ENCODE measurements at places on chromosomes 6 and 20. TPM values are rescaled to one million over a fixed set of nuclear protein-coding genes. Genes with fewer than 3 reads are reported as not detected.

CGAS gene
- total RNA-seq = 0.96 TPM

SMIM13 gene
- total RNA-seq = 12.3 TPM

POPDC3 gene
- total RNA-seq = 56.9 TPM

TRIM15 gene
- total RNA-seq = not detected

POU3F2 gene
- total RNA-seq = not detected

SRSF12 gene
- not detected for total RNA-seq

- no peak overlapping the region for H3K4me3 ChIP-seq
- no peak for DNase-seq
- no peaks in the 10 kb centered on the region for H3K27me3 ChIP-seq
- peaks cover 15% of the 10 kb centered on the region for H3K36me3 ChIP-seq
- H3K27ac ChIP-seq = no peak overlapping the region
Measured at GRCh38 chr6:11139051-11139960, 27.8 kb upstream of the ERVFRD-1 start.

DNA sequence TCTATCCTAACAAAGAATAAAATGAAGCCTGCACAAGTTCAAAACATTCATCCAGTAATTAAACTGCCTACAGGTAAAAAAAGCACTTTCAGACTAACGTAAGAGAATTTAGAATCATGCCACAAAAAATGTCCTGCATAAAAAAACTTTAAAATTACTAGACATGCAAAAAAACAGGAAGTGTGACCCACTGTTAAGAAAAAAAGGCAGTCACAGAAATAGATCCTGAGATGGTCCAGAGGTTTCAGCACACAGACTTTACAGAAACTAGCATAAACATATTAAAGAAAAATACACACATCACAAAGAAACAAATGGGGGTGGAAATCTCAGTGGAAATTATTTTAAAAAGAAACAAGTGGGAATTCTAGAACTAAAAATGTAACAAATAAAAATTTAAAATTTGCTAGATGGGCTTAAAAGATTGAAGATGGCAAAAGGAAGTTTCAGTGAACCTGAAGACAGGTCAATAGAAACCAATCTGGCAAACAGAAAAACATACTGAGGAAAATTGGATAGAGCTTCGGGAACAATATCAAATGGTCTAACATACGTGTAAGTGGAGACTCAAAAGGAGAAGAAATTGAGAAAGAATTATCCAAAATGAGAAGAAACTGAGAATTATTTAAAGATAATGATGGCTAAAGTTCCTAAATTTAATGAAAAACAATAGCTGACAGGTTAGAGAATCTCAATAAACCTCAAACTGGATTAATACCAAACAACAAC, 3.4 kb upstream of the ZNF133 start:
- no peak overlapping the region for H3K4me3 ChIP-seq
- H3K27me3 ChIP-seq = peaks cover 53% of the 10 kb centered on the region
- H3K27ac ChIP-seq = no peak overlapping the region
- H3K36me3 ChIP-seq = no peaks in the 10 kb centered on the region

GRCh38 chr20:19096843-19097242, 115.6 kb upstream of the SLC24A3 start:
- H3K4me1 ChIP-seq = no peaks in the 10 kb centered on the region
- H3K27ac ChIP-seq = no peak overlapping the region
- H3K4me3 ChIP-seq = no peak overlapping the region
- H3K36me3 ChIP-seq = no peaks in the 10 kb centered on the region
- no peak for DNase-seq

GRCh38 chr6:153162172-153162571, 31.1 kb upstream of the RGS17 start:
- no peak overlapping the region for H3K27ac ChIP-seq
- no peaks in the 10 kb centered on the region for H3K4me1 ChIP-seq
- H3K4me3 ChIP-seq = no peak overlapping the region
- peaks cover 10% of the 10 kb centered on the region for H3K27me3 ChIP-seq

DNA sequence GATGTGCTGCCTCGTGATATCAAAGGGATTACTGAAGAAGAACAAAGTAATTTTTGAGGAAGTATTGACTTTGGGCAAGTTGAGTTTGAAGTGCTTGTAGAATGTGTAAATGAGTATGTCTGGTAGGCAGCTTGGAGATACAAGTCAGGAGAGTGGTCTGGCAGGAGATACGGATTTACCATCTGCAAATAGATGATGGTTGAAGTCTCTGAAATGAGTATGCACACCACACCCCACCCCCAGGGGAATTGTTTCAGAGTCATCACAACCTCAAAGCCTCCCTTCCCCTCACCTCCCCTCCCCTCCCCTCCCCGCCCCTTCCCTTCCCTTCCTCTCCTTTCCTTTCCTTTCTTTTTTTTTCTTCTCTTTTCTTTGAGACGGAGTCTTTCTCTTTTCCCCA, 16.4 kb upstream of the MCUR1 start:
- H3K4me1 ChIP-seq = no peaks in the 10 kb centered on the region
- no peak overlapping the region for H3K4me3 ChIP-seq
- H3K27me3 ChIP-seq = no peaks in the 10 kb centered on the region
- H3K27ac ChIP-seq = no peak overlapping the region
- H3K36me3 ChIP-seq = no peaks in the 10 kb centered on the region

DNA sequence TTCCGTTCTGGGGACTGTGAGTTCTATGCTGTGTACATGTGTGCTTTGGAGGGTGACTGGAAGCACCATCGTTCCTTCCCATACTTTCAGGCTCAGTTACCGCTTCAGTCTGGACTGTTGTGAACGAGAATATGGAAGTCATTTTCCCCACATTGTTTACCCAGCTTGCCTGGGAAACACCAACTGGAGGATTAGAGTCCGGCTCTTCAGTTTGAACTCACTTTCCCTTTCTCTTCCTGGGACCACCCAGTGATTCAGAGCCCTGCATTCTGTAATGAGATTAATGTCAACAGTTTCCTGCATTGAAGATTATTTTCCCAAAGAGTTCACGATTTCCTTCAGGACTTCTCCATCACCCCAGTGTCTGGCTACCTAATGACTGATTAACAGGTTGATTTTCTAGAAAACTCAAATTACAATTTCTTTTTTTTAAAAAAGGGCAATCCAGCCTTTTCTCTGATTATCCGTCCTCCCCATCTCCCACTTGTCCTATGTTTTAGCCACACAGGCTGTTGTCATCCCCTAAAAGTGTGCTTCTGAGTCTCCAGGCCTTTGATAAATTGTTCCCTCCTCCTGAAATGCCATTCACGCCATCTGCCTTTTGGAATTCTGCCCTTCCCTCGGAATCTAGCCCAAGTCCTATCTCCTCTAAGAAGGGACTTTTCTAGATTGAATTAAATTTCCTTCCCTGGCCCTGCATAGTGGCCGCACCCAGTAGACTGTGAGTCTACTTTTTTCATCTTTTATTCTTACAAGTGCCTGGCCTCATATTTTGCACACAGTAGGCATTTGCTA, 3.3 kb upstream of the TAGAP start:
- peaks cover 7% of the 10 kb centered on the region for H3K27me3 ChIP-seq
- no peak overlapping the region for H3K4me3 ChIP-seq
- H3K27ac ChIP-seq = no peak overlapping the region
- peaks cover 3% of the 10 kb centered on the region for H3K4me1 ChIP-seq

- H3K4me1 ChIP-seq = peaks cover 16% of the 10 kb centered on the region
- no peak overlapping the region for H3K4me3 ChIP-seq
- H3K27ac ChIP-seq = no peak overlapping the region
- H3K36me3 ChIP-seq = no peaks in the 10 kb centered on the region
- no peak for DNase-seq
Measured at GRCh38 chr6:157753291-157753690, 69.8 kb upstream of the SNX9 start.

GRCh38 chr6:71408787-71409723, 120.4 kb downstream of the OGFRL1 start:
- no peak for DNase-seq
- peak overlapping the region; percentile 31 for H3K27ac ChIP-seq
- H3K36me3 ChIP-seq = peaks cover 29% of the 10 kb centered on the region

DNA sequence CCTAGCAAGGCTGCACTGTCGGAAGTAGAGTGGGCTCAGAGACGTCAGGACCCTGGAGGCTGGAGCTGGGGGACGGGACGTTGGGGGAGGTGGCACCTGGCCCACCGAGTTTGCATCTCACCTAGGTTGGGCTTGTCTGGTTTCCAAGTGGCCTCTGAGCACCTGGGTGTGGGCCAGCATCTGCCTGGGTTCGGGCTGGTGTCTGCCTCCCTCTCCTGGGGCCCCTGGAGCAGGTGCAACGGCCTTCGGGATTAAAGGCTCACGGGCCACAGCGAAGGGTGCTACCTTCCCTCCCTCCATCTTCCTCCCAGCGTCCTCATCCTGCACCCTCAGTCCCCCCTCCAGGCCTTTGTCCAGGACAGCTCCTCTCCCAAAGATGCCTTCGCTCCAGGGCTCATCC, 6.0 kb downstream of the HRH3 start:
- H3K4me3 ChIP-seq = no peak overlapping the region
- H3K4me1 ChIP-seq = peaks cover 5% of the 10 kb centered on the region
- DNase-seq = no peak
- no peaks in the 10 kb centered on the region for H3K36me3 ChIP-seq
- H3K27me3 ChIP-seq = peaks cover 80% of the 10 kb centered on the region

GRCh38 chr20:38304845-38305447, 990 bp downstream of the BPI start:
- H3K36me3 ChIP-seq = no peaks in the 10 kb centered on the region
- H3K27ac ChIP-seq = no peak overlapping the region
- no peak overlapping the region for H3K4me3 ChIP-seq
- H3K4me1 ChIP-seq = no peaks in the 10 kb centered on the region
- H3K27me3 ChIP-seq = peaks cover 57% of the 10 kb centered on the region
- DNase-seq = no peak

DNA sequence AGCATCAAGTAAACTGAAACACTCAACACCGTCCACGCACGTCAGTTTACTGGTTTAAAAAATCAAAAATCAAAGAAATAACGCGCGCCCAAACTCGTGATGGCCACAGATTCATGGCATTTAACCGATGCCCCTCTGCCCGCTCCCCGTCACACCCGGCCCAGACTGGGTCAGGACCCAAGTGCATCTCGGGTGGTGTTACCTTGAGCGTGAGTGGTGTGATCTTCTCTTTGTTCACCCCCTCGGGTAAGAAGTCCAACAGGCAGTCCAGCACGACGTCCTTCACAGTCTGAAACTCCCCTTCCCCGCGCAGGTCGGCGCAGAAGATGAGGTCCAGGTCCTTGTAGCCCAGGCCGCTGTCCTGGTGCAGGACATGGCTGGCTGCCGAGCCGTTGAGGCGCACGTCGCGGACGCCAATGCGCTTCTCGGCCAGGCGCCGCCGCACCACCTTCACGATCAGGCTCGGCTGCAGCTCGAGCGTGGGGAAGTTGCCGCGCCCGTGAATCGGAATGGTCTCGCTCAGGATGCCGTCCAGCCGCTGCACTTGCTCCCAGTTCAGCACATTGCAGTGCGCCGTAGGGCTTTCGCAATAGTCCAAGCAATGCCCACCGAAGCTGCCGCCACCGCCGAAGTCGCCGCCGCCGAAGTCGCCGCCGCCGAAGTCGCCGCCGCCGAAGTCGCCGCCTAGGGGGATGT, 945 bp downstream of the TENT5A start:
- H3K4me1 ChIP-seq = peaks cover 66% of the 10 kb centered on the region
- H3K27ac ChIP-seq = peak overlapping the region; percentile 98
- peak; percentile 75 for DNase-seq
- H3K36me3 ChIP-seq = peaks cover 34% of the 10 kb centered on the region

DNA sequence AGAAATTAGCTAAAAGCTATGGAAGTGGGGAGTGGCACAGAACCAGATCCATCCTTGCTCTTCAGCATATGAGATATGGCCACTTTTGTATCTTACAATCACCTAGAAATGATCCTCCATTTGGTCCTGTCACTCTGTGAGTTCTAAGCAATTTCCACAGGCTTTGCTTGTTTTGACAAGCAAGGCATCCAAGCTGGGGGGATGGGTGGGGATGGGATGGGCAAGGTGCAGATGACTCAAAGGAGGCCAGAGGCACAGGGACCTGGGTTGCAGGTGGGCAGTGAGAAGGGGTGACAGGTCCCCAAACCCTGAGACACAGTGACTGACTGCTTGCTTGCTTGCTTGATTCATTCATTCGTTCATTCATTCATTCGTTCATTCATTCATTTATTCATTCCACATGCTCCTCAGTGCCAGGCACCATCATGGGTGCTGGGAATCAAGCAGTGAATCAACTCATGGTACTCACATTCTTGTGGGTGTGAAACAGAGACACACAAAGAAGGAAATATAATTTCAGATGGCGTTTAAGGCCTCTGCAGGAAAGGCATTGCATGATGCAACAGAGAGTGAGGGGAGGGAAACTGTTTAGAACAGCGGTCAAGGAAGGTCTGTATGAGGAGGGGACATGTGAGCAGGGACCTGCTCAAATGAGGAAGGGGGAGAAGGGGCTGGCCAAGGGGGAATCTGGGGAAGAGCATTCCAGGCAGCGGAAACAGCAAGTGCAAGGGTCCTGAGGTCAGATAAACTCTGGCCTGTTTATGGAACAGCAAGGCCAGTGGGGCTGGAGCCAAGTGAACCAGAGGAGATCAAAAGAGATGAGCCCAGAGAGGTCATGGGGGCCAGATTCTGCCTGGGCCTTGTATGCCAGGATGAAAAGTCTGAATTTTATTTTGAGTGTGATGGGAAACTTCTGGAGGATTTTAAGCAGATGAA, 3.4 kb downstream of the KCNB1 start:
- H3K27me3 ChIP-seq = peaks cover 62% of the 10 kb centered on the region
- peaks cover 17% of the 10 kb centered on the region for H3K4me1 ChIP-seq
- H3K36me3 ChIP-seq = no peaks in the 10 kb centered on the region
- H3K27ac ChIP-seq = no peak overlapping the region
- H3K4me3 ChIP-seq = no peak overlapping the region
- DNase-seq = no peak

DNA sequence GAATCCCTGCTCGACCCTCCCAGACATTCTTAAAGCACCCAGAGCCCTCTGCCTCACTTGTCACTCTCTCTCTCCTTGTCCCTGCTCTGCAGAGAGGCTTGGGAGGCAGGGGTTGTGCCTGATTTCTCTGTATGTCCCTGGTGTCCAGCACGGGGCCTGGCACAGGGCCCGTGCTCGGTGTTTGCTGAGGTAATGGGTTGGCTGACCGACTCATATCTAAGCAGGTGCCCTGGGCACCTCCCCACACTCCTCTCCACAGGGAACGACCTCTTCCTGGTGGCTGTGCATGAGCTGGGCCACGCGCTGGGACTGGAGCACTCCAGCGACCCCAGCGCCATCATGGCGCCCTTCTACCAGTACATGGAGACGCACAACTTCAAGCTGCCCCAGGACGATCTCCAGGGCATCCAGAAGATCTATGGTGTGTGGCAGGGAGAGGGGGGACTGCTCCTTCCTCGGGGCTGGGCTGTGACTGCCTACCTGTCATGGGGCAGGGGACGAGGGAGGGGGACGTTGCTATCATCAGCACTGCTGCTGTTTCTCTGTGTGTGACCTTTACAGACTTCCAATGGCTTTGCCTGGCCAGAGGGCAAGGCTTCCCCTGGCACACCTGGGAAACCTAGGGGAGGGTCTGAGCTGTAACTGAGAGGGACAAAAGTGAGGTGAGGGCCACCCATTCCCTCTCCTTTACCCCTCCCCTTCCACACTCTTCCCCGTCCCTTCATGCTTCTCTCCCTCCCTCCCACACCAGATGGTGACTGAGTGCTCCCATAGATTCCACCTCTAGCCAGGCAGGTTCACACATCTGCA, 14.2 kb downstream of the MMP24OS start:
- no peaks in the 10 kb centered on the region for H3K27me3 ChIP-seq
- H3K4me1 ChIP-seq = peaks cover 15% of the 10 kb centered on the region
- DNase-seq = peak; percentile 47
- H3K36me3 ChIP-seq = peaks cover 21% of the 10 kb centered on the region
- H3K27ac ChIP-seq = peak overlapping the region; percentile 64

- no peak overlapping the region for H3K27ac ChIP-seq
- peak; percentile 30 for DNase-seq
- peaks cover 74% of the 10 kb centered on the region for H3K27me3 ChIP-seq
Measured at GRCh38 chr6:158518191-158519127, 41.4 kb upstream of the TMEM181 start.

Data from left ventricle myocardium inferior (tissue), 1 donor.